ENCODE measurements at places on chromosomes 6 and 20. TPM values are rescaled to one million over a fixed set of nuclear protein-coding genes. Genes with fewer than 3 reads are reported as not detected.

Gene PAX1
- not detected for polyA plus RNA-seq

Gene CRISP3
- polyA plus RNA-seq, result not detected

Gene CAP2
- polyA plus RNA-seq, result 11.8 TPM

Gene BLOC1S5
- polyA plus RNA-seq, result 11.0 TPM

Gene IP6K3
- polyA plus RNA-seq, result not detected

Gene ECT2L
- not detected for polyA plus RNA-seq

Gene DAAM2
- 0.62 TPM for polyA plus RNA-seq

All from neural cell (in vitro differentiated cells).